ENCODE measurements at places on chromosomes 4 and X.
A peak's percentile ranks its signal among the peaks of the same experiment; 100 is the strongest.

DNA sequence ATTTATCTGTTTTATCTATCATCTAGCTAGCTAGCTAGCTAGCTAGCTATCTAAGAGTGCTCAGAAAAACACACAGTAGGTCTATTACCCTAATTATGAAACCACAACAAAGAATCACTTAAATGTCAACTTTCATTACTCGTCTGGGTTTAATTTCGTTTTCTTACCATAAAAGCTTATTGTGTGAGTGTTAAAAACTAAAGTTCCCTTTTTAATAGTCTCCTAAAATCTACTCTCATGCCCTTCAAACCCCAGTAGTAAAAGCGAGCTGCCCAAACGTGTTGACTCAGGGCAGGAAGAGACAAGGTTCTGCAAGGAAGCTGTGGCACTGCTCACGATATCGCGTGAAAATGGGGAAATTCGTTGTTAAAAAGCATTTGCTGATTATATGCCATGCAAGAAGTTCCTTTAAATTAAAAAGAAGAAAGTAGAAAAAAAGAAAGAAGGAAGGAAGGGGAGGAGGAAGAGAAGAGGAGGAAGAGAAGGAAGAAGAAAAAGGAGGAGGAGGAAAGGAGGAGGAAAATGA, 595 bp downstream of the MBNL3 start:
- DNase-seq = peak; percentile 29

DNA sequence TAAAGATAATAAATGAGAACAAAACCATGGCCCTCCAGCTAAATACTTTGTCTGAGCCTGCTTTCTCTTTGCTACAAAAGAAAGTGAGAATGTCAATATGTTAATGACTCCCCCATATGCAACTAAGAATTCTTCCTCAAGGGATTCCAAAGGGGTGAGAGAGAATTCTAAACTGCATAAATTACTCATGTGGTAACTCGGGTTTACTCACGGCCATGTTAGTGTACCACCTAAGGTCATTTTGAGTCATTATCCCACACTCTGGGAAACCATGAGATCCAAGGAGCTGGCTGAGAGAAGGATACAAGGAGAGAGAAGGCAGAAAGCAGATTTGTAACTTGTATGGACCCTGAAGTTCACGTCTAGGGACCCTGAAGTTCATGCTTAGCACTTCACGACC, 190.3 kb downstream of the DHX15 start:
- DNase-seq = no peak

GRCh38 chr4:8920289-8920965, 48.8 kb upstream of the HMX1 start:
- peak; percentile 17 for DNase-seq

- no peak for DNase-seq
These were observed 8.3 kb upstream of the CXCL8 start for GRCh38 chr4:73731968-73732610.

GRCh38 chr4:87910795-87911194, 64.7 kb upstream of the SPP1 start:
- no peak for DNase-seq

- no peak for DNase-seq
These were observed 12.1 kb downstream of the TBL1X start for GRCh38 chrX:9476810-9477575.

- no peak for DNase-seq
These were observed 419.6 kb downstream of the BCOR start for GRCh38 chrX:39677978-39678791.

- no peak for DNase-seq
These were observed 19.6 kb upstream of the FAT1 start for GRCh38 chr4:186743261-186743660.

- DNase-seq = no peak
These were observed 31.5 kb upstream of the LNX1 start for GRCh38 chr4:53622739-53623151.

DNA sequence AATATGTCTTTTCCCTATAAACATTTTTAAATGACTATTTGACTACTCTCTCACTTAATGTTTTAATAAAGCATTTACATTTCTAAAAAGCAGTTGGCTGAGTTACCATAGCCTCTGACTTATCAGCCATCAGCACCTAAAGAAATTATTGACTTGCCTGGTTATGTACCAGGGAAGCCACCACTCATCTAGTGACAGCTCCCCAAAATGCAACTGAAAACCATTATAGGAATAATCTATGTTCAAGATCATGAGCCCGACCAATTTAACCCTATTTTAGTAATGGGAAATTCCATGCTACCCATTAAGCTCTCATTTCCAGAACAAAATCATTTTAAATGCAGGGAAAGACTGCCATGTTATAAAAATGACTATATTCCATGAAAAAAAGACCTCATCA, 34.4 kb downstream of the HDX start:
- no peak for DNase-seq

GRCh38 chr4:19756661-19757060, 495.0 kb upstream of the SLIT2 start:
- DNase-seq = no peak

DNA sequence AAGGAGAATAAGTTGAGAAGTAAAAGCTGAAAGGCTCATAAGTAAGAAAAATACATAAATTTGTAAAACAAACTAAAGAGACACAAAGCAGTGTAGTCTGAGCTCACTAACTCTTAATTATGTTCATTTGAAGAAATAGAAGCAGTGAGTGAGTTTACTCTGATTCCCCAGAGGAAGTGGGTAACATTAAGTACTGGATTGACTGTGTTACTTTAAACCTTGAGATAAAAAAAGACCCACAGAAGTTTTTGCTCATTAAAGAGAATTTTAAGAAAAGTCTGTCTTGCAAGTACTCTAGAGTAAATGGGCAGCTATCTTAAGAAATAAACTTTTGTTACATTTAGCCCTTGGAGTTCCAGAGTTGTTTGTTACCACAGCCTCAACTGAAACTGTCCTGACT, 2466.9 kb downstream of the PCDH7 start:
- DNase-seq = no peak

DNA sequence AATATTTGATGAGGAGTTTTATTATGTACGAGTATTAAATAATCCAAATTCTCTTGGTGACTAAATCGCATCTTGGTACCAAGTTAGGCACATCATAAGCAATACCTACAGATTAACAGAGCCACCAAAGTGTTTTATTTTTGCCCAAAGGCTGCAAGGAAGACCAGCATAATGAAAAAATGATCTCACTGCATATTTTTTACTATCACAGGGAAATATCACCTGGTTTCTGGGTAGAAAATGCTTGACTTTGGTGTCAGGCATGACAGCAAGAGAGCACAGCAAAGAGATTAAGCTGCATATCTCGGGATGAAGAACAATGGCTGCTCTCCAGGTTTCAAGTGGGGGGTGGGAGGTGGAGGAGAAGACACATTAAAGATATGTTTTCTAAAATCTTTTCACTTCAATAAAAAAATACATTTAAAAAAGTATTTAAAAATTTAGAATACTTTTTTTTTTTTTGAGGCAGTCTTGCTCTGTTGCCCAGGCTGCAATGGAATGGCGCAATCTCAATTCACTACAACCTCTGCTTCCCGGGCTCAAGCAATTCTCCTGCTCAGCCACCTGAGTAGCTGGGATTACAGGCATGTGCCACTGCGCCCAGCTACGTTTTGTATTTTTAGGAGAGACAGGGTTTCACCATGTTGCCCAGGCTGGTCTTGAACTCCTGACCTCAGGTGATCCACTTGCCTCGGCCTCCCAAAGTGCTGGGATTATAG, 86.1 kb downstream of the FRYL start:
- no peak for DNase-seq

- DNase-seq = no peak
These were observed 400.7 kb upstream of the FAT1 start for GRCh38 chr4:187124331-187124730.

DNA sequence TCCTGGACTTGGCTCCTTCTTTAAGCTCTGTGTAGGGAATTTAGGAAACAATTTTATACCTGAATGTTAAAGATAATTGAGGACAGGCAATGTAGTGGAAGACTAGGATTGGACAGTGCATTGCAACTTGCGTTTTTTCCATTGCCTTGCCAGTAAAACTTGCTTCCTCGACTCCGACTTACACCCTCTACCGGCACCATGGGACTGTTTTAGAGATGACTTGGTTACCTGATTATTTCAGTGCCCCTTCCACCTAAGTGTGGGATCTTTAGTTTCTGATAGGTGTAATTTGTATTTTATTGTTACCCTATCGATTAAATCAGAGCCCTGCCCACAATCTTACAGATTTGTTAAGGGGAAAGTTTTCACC, 1.2 kb downstream of the PRPS1 start:
- DNase-seq = peak; percentile 25

- DNase-seq = no peak
These were observed 136.5 kb downstream of the PRKX start for GRCh38 chrX:3576886-3577501.

GRCh38 chrX:71541210-71542022, 8.5 kb downstream of the OGT start:
- no peak for DNase-seq

DNA sequence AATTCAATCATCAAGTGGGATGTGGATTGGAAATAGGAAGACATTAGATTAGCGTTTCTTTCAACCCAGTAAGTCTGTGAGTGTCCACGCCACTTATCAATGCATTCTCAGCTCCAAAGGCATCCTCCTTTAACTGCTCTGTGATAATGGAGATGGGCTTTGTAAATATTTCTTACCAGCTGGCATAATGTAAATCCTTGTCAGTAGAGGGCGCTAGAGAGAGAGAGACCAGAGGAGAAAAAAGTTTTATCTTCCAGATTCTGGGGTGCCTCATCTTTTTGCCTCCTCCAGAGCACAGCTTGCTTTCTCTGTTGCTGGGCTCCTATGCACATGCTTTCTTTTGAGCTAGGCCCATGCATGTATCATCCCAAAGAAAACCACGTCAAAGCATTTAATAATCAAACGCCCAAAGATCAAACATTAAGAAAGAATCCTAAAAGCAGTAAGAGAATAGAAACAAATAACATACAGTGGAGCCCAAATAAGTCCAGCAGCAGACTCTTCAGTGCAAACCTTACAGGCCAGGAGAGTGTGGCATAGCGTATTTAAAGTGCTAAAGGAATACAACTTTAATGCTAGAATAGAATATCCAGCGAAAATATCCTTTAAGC, 9.6 kb upstream of the MTMR1 start:
- DNase-seq = no peak

DNA sequence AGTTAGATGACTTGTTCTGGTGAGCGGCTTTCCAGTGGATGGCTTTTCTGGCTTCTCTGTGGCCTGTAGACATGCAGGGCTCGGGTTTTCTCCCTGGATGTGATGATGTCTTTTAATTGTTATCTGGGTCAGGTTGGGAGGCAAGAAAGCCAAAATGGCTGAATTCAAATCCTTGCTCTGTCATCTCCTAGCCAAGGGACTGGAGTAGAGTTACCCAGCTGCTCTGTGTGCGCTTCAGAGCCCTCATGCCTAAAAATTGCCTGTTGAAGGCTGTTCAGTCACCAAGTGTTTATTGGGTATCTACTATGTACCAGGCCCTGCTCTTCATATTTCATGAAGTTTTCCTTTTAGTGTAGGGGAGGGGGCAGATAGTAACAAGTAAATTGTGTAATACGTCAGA, 7.3 kb downstream of the DCUN1D4 start:
- no peak for DNase-seq

DNA sequence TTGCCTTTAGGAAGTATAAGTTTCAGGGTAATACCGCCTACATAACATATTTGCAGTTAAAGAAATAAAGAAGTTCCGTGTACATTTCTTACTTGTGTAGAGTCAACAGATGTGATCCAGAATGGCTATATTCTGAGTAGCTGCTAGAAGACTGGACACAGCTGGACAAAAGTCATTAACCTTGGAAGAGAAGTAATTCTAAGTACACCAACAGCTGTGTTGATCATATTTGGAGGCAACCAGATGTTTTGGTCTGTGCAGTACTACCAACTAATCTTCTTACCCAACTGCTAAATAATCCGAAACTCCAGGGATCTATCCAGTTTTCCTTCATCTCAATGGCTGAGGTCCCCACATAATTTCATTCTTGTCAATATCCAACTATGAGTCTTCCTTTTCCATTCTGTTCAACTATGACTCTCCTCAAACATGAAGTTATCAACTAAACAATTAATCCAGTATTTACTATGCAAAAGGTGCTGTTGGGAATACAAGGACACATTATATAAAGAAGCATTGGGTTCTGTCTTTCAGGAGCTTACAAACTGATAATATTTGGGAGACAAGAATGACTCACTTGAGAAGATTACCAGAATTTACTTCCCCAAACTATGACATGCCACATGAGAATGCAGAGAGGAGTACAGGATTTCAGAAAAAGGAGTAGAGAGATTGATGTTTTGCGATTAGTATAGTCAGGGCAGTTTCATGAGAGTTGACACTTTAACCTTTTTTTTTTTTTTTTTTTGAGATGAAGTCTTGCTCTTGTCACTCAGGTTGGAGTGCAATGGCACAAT, 78.2 kb downstream of the COL4A6 start:
- DNase-seq = no peak

DNA sequence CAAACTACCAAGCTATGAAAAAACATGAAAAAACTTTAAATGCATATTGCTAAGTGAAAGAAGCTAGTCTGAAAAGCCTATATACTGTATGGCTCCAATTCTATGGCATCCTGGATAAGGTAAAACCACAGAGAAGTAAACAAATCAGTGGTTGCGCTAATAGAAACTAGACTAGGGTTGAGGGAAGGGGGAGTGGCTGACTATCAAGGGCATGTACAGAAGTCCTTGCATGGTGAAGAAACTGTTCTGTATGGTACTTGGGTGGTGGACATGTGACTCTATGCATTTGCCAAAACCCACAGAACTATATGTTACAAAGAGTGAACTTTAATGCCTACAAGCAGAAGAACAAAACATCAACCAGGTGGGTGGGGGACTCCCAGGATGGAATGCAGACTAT, 96.8 kb downstream of the MTMR1 start:
- no peak for DNase-seq

- DNase-seq = no peak
These were observed 16.3 kb upstream of the FAT1 start for GRCh38 chr4:186739802-186740434.

GRCh38 chr4:17504081-17504480, 7.8 kb downstream of the QDPR start:
- no peak for DNase-seq

GRCh38 chr4:15238720-15239119, 189.1 kb upstream of the C1QTNF7 start:
- DNase-seq = peak; percentile 57

DNA sequence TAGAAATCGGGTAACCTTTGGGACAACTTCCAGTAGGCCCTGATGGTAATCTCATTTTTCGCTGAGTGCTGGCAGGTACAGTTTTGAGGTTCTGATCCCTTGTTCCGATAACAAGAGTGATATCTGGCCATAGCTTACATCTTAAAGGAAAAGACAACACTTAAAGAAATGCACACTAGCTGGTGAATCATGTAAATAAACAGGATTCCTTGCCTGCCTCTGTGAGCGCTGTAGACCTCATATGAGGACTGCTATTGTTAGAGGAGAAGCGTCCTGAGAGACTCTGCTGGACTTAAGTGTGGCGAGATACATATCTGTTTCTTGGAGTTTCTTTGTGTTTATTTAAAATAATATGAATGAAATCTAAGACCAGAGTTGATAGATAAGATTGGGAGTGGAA, 149.3 kb upstream of the SLC4A4 start:
- DNase-seq = no peak
